ENCODE measurements at places on chromosomes 6 and 20. TPM values are rescaled to one million over a fixed set of nuclear protein-coding genes. Genes with fewer than 3 reads are reported as not detected.

- peaks cover 2% of the 10 kb centered on the region for H3K36me3 ChIP-seq
- DNase-seq, result no peak
These were observed 702 bp upstream of the TNFAIP3 start for GRCh38 chr6:137866200-137866913.

DNA sequence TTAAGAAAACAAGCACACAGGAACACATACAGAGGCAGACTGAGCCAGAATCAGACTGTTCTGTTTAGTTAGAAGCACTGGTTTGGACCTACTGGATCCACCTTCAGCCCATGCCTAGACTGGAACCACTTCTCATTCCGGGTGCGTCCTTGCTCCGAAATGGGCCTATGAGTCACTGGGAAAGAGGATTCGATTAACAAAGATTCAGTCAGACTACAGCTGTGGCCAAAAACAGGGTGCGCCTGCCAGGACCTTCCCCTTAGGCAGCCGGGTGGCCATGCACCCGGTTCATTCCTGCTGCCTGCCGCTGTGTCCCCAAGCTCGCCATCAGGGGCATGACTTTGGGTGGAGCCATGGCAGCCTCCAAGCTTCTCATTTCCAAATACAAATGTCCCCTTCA, 14.5 kb upstream of the KCNK5 start:
- H3K4me3 ChIP-seq, result no peak overlapping the region
- no peak for DNase-seq
- H3K27me3 ChIP-seq, result no peaks in the 10 kb centered on the region
- no peaks in the 10 kb centered on the region for H3K4me1 ChIP-seq

Gene RNF182
- not detected for total RNA-seq

Gene TPD52L1
- not detected for total RNA-seq

- H3K36me3 ChIP-seq, result no peaks in the 10 kb centered on the region
- H3K4me1 ChIP-seq, result no peaks in the 10 kb centered on the region
- no peaks in the 10 kb centered on the region for H3K27me3 ChIP-seq
- no peak for DNase-seq
- no peak overlapping the region for H3K4me3 ChIP-seq
These were observed 234.9 kb downstream of the OGFRL1 start for GRCh38 chr6:71523548-71523947.

Gene TMC2
- total RNA-seq, result not detected

DNA sequence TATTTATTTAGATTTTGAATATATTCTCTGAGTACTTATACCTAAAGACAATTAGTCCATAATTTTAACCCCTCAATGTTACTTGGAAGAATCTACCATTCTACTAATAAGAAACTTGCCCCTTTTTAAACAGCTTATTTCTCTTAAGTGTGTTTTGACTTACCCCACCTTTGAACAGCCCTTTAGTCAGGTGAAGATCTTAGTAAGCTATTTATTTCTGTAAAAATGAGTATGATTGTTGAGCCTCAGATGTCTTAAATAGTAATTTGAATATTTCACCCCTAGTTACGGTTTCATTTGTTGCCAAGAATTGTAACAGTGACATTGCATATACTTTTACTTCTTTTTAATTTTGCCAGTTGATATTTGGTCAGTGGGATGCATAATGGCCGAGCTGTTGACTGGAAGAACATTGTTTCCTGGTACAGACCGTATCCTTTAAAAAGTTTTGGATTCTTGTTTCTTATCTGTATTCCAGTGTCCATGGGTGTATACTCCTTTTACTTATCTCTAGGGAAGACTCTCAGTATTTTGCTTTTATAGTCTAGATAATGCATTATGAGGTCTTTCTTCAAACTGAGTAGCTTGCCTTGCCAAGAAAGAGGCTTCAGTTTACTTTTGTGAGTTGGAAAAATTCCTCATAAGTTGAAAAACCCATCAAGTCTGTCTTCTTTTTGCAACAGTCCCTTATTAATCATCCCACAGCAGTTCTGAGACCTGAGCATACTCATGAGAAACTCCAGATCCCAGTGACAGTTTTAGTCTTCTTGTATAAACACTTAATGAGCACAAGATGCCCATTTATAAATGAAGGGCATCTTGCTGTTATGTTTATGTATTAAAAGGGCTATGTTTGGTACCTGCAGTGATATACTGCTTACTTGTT, 48.8 kb downstream of the MAPK14 start:
- H3K36me3 ChIP-seq, result peaks cover 52% of the 10 kb centered on the region
- H3K4me1 ChIP-seq, result no peaks in the 10 kb centered on the region
- H3K27me3 ChIP-seq, result no peaks in the 10 kb centered on the region

DNA sequence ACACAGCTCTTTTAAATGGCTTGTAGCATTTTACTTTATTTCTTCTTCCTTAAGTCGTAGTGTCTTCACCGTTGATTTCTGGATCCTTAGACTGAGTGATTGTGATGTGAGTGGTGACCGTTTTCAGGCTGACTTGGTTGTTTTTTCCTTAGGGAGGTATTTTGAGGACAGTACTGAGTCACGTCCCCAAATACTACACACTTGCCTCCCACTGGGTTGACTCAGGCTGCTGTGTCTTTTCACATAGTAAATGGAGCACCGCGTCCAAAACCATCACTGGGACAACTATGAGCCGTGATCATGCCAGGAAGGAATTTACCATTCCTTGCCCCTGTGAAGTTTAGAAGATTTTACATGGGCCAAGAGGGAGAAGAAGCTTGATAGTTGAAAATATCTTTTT, 174.1 kb downstream of the FARS2 start:
- DNase-seq, result no peak
- no peak overlapping the region for H3K4me3 ChIP-seq
- no peaks in the 10 kb centered on the region for H3K4me1 ChIP-seq
- H3K27ac ChIP-seq, result no peak overlapping the region
- H3K36me3 ChIP-seq, result peaks cover 3% of the 10 kb centered on the region
- H3K27me3 ChIP-seq, result no peaks in the 10 kb centered on the region

- H3K27me3 ChIP-seq, result no peaks in the 10 kb centered on the region
- H3K27ac ChIP-seq, result no peak overlapping the region
- no peak overlapping the region for H3K4me3 ChIP-seq
- no peaks in the 10 kb centered on the region for H3K4me1 ChIP-seq
These were observed 121.4 kb downstream of the BMP2 start for GRCh38 chr20:6888736-6889395.

Gene TRIM40
- not detected for total RNA-seq

Gene SLC35F1
- total RNA-seq, result not detected

Gene FAM83B
- total RNA-seq, result not detected

DNA sequence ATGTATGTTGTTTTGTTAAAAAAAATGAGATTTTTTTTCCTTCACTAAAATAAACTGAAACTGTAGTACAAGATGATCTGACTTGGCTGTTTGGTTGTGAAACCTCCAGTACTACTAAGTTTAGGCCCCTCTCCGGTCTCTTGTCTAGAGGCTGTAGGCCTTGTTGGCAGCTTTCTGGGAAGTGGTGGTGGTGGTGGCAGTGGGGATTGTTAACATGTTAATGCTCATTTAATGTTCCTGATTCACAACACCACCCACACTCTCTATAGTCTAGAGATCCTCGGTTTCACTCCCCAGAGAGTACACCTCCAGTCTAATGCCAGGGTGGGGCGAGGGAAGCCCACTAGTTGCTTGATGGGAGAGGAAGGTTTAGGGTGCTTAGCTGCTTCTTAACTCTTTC, 24.1 kb downstream of the STK4 start:
- H3K27me3 ChIP-seq, result no peaks in the 10 kb centered on the region
- DNase-seq, result no peak
- H3K4me1 ChIP-seq, result peaks cover 29% of the 10 kb centered on the region
- peak overlapping the region; percentile 79 for H3K27ac ChIP-seq
- no peak overlapping the region for H3K4me3 ChIP-seq

DNA sequence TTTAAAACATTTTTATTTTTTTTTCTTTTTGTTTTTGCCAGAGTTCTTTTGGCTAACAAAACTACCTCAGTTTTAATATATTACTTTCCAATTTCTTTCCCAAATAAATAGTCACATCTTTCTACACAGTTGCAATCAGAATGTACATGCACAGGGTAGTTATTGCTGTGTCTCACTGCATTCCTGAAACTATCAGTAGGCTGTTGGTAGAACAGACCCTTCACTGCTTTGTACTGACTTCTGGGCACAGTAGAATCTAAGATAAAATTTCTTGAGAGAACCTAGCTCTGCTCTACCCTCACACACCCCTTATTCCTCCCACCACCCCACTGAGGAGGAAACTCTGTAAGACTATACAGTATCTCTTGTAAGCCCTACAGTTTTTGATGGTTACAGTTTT, 19.9 kb downstream of the TPX2 start:
- no peak overlapping the region for H3K4me3 ChIP-seq
- H3K4me1 ChIP-seq, result no peaks in the 10 kb centered on the region
- no peaks in the 10 kb centered on the region for H3K36me3 ChIP-seq
- no peak overlapping the region for H3K27ac ChIP-seq
- no peaks in the 10 kb centered on the region for H3K27me3 ChIP-seq

Gene GINS1
- total RNA-seq, result 1.4 TPM

DNA sequence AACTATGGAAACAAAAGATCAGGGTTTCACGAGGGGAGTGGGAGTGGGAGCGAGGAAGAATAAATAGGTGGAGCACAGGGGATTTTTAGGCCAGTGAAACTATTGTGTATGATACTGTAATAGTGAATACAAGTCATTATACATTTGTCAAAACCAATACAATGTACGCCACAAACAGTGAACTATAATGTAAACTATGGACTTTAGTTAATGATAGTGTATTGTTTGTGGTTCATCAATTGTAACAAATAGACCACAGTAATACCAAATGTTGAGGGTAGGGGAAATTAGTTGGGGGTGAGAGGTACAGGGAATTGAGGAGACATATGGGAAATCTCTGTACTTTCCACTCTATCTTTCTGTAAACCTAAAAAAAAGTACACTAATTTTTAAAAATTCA, 218.4 kb downstream of the FRK start:
- no peaks in the 10 kb centered on the region for H3K27me3 ChIP-seq
- H3K36me3 ChIP-seq, result no peaks in the 10 kb centered on the region
- no peaks in the 10 kb centered on the region for H3K4me1 ChIP-seq
- no peak for DNase-seq
- no peak overlapping the region for H3K4me3 ChIP-seq
- H3K27ac ChIP-seq, result no peak overlapping the region

- no peaks in the 10 kb centered on the region for H3K27me3 ChIP-seq
- no peaks in the 10 kb centered on the region for H3K36me3 ChIP-seq
- DNase-seq, result peak; percentile 86
- H3K27ac ChIP-seq, result peak overlapping the region; percentile 86
These were observed 19.8 kb downstream of the HLA-E start for GRCh38 chr6:30508890-30509736.

DNA sequence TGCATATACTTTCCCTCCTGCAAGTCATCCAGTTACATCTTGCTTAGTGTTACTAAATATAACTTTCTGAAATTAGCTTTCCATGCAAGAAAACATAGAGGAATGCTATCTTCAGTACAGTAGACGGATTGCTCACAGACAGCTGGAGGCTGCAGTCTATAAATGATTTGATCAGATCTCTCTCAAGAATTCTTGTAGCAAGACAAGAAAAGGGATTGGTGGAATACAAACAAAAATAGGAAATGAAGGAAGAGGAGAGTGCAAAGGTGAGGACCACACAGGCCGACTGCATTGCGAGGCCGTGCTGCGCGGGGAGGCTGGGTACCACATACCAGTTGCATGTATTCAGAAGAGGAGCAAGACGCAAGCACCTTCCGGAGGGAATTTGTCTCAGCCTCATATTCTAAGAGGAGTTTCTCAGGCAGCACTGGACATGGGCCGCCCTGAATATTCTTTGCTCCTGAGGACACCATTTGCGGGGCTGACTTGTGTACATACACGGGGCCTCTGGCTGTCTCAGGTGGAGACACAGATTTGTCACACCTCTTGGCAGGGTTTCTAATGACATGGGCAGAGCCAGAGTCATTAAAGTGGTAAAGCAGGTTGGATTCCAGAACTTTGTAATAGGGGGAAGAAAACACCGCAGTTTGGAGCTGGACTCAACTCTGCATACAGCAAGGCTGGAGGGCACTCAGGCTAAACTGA, 22.7 kb upstream of the KIF25 start:
- no peak overlapping the region for H3K4me3 ChIP-seq
- H3K36me3 ChIP-seq, result no peaks in the 10 kb centered on the region
- H3K27me3 ChIP-seq, result no peaks in the 10 kb centered on the region

Gene CLDN20
- not detected for total RNA-seq

- H3K36me3 ChIP-seq, result no peaks in the 10 kb centered on the region
- no peak overlapping the region for H3K27ac ChIP-seq
- H3K4me3 ChIP-seq, result no peak overlapping the region
- DNase-seq, result no peak
These were observed 12.9 kb upstream of the OCSTAMP start for GRCh38 chr20:46563170-46563859.

DNA sequence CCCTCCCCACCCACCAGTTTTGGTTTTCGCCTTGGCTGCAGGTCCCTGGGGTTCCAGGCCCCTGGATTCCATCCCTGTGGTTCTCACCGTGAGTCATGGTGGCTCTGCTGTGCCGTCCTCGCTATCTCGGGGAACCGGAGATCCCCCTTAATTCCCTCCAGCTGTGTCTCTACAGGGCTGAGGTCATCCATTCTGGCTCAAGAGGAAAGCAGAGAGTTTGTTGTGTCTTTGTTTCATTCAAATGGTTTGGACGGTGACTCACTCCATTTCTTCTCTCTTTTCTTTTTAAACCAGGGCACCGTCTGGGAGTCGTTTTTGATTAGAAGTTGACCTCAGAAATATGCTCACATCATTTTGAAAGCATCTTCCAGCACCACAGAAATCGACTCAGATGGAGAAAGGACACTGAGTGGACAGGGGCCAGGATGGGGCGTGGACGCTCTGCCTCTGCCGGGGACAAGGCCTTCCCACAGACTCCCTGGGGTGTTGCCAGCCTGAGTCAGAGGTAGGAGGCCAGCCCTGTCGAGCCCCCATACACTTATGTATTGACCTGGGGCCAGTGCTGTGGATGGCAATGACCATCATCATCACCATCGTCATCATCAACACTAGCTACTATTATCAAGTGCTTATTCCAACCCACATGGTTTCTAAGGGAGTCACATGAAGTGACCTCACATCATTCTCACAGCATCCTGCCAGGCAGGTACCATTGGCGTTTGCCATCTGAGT, 176.2 kb downstream of the NFATC2 start:
- no peak for DNase-seq
- peaks cover 13% of the 10 kb centered on the region for H3K4me1 ChIP-seq
- H3K36me3 ChIP-seq, result no peaks in the 10 kb centered on the region
- no peak overlapping the region for H3K4me3 ChIP-seq

GRCh38 chr6:19879663-19880062, 42.5 kb downstream of the ID4 start:
- no peak overlapping the region for H3K4me3 ChIP-seq
- H3K4me1 ChIP-seq, result no peaks in the 10 kb centered on the region
- H3K27me3 ChIP-seq, result no peaks in the 10 kb centered on the region
- H3K36me3 ChIP-seq, result no peaks in the 10 kb centered on the region

DNA sequence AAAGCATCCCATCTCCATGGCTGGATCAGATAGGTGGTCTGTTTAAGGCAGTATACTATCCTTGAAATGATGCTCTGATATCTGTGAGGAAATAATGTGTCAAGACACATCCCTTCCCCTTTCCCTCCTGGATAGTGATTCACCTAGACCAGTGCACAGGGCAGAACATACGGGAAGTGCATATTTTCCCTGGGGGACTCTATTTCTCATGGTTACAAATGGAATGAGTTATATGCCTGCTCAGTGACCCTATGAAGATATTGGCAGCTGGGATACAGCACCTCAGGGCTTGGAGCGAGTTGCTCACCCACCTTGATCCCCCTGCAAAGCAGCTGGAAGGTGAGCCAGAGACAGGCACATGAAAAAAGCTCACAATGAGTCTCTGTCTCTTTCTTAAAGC, 67.5 kb upstream of the PRL start:
- no peak overlapping the region for H3K27ac ChIP-seq
- no peaks in the 10 kb centered on the region for H3K36me3 ChIP-seq
- H3K27me3 ChIP-seq, result no peaks in the 10 kb centered on the region

GRCh38 chr6:163617549-163617948, 203.0 kb downstream of the QKI start:
- no peaks in the 10 kb centered on the region for H3K4me1 ChIP-seq
- DNase-seq, result no peak
- no peak overlapping the region for H3K4me3 ChIP-seq
- no peaks in the 10 kb centered on the region for H3K27me3 ChIP-seq
- no peak overlapping the region for H3K27ac ChIP-seq
- H3K36me3 ChIP-seq, result no peaks in the 10 kb centered on the region
